ENCODE measurements at places on chromosomes 5 and 9.

DNA sequence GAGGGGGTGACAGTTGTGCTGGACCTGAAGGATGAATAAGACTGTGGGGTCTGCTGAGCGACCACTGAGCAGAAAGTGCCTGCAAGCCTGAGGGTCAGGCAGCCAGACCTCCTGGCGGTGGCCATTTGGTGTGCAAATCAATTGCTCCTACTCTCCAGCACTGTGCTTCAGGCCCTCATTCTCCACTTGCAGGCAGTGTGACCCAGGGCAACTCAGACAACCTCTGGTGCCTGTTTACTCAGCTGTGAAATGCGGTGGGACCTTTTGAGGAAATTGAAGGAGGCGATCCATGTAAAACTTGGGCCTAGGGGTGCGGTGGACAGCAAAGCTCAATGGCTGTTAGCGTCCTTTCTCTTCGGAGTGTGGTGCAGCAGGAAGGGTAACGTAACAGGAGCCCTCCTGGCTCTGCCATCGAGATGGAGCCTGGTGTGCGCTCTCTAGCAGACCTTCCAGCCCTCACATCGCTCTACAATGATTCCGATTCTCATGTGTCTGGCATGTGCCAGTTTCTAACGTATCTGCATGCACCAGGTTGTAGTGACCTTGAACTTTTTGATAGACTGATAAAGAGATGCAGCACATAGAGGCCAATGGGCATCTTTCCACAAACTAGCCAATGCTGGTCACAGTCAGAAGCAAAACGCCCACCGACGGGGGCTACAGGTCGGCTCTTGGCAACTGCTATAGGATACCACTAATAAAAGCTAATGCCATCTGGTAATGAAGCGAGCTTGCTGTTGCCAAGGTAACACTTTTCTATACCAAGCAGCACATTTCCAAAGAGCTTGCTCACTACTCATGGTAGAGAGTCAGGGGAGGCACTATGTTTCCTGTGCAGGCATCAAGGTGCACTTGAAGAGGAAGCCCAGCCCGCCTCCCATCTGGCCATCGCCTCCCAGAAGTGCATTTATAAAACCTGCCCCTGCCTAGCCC is 159.7 kb upstream of the RAPGEF1 start:
- no peak for DNase-seq

GRCh38 chr9:15160673-15161072 is 146.3 kb downstream of the TTC39B start:
- DNase-seq = no peak

DNA sequence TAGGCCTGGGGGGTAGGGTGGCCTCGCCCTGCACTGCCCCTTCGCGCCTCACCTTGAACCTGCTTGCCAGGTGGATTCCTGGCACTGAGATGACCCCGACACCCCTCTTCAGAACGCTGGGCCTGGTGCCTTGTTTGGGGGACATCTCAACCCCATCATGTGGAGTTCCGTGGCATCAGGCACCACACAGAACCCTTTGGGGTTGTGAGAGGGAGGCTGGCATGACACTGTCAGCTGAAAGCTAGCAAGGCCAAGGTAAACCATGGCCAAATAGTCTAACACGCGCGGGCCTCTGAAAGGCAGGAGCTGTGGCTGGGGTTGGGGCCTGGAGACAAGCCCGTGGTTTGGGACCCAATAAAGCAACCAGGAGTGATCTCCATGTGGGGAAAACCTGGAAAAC is 163.2 kb downstream of the FSTL4 start:
- DNase-seq = no peak

DNA sequence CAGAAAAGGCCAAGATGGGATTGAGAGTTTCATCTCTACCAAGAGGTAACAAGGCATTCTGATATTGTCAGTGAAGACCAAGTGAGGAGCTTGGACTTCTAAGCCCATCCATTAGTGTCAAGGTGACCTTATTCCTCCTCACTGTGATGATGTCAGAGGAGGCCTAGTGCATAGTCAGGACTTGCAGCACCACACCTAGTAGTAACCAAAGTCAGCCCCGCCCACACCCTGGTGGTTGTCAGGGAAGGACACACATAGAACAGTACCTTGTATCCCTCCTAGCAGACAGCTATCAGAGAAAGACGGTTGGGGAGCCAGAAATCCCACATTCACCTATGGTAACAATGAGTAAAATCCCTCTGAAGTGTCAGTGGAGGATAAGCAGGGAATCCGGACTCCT is 111.7 kb downstream of the AP3B1 start:
- peak; percentile 5 for DNase-seq

- no peak for DNase-seq
Measured at GRCh38 chr5:150077060-150077459, 9.3 kb downstream of the CSF1R start.

DNA sequence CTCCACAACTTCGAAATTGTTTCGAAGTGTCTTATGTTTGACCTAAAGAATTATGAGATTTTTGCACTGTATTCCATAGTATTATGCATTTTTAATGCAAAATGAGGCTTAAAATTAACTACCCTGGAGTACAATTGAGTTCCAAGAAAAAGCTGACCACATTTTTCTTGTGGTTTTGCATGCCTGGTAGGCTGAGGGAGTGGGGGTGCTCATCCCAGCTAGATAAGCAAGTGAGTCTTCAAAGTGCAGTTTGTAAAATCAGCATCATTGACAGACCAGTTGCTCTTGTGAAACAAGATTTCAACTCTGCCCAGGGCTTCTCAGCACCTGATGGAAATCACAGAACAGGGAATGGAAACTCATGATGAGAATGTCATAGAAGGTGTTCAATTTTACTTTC is 17.0 kb upstream of the NDUFS4 start:
- no peak for DNase-seq
